ENCODE measurements at places on chromosomes 4 and X.

- no peak for DNase-seq
These were observed 523 bp upstream of the BTK start for GRCh38 chrX:101386542-101386885.

GRCh38 chrX:534804-535203 is 95.8 kb upstream of the SHOX start:
- no peak for DNase-seq

GRCh38 chr4:79578606-79579005 is 170.6 kb upstream of the GK2 start:
- no peak for DNase-seq

- DNase-seq, result no peak
These were observed 20.8 kb downstream of the ATP5ME start for GRCh38 chr4:653080-653821.

DNA sequence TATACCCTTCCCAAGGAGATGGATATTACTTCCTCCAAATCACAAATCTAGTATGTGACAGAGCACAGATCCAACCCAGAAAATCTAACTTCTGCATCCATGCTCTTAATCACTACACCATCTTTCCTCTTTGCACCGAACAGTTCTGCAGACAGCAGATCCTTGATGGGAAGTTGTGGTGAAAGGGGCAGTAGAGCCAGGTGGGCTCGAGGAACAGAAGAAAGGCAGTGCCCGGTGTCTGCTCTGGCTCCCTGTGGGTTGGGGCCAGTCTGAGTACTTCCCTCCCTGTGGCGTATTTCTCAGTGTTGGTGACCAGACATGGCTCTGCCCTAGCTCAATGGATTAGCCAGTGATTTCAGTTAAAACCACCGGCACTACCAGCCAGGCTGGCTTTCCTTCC is 15.3 kb downstream of the HOPX start:
- DNase-seq, result no peak

DNA sequence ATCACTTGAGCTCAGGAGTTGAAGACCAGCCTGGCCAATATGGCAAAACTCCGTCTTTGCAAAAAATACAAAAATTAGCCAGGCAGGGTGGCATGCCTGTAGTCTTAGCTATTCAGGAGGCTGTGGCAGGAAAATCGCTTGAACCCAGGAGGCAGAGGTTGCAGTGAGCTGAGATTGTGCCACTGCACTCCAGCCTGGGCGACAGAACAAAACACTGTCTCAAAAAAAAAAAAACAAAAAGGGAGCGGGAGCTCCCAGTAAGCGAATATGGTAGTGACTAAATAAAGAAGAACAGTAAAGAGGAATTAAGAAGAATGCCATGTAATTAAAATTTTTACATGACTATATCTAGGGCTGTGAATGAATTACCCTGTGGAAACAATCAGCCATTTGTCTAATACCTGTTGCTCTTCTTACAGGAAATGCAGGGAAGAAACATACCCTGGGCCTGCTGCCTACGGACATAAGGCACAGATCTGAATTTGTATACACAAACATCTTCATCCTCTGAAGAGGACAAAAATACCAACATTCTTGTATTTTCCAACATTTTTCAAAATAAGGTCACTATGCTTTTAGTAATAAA is 11.4 kb downstream of the WDFY3 start:
- no peak for DNase-seq

DNA sequence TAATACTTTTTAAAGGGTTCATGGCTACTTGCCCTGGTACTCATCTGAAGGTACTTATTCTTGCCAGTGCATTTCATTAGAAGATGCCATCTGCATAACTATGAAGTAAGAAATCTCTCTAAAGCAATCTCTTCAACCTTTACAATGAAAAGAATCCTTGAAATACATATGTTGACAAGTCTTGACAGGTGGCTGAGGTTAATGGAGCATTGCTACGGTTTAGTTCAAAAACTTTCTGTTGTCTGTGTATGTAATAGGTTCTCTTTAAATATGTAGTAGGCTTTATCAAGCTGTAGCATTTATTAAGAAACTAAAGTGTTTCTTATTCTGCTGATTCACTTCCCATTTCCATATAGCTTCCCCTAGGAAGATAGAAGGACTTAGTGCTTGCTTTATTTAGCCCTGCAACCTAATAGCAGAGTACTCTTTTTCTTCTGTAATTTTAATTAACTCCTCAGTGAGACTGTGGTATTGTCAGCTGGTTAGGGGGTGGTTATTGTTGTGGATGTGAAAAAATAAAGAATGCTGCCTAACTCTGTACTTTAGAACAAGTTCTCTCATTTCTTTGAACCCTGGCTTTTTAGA is 39.3 kb downstream of the SLAIN2 start:
- DNase-seq, result no peak

DNA sequence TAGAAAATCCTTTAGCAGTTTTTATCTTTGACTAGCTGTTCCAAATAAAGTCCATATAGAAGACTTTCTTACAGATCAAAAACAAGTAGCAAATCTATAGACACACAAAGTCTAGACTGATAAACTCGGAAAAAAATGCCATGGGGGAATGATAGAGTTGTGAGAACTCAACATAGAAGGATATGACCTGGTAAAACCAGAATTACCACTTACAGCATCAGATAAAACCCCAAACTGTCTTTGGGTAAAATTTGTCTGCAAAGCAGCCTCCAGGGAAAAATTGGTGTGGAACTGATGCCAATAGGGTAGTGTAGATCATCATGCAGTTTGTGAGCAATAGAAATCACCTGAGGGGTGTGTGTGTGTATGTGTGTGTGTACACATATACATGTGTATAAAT is 579.1 kb downstream of the SPOCK3 start:
- no peak for DNase-seq

DNA sequence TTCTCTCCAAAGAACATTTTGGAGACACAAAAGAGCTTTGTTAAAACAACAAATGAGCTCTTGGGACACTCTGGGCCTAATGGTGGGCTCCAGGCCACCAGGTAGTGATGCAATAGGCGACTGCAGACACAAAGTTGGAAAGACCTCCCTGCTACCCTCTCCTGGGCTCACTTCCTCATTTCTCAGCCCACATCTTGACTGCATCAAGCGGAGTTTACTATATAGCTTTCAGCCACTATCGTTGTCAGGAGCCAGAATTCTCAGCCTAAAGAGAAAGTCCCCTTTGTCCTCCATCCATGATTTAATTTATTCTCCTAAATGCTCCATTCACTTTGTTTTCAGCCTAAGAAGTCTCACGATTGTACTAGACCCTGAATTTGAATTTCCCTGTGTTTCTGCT is 114.9 kb downstream of the EFHC2 start:
- DNase-seq, result no peak

DNA sequence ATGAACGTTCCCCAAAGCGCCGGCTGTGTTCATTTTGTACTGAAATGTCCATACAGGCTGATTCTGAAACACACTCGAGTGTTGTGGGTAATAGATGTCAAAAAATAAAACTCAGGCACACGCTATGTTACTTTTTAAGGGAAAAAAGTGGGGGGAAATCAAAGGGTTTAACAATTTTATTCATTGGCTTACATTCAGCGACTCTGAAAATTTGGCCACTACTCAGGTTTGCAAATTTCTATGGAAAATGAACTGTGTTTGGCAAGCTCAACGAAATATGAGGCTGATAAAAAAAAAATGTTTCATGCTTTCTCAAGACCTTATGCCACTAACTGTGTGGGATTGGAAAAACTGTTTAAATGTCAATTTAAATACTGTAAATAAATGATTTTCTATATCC is 18.5 kb downstream of the AMELX start:
- no peak for DNase-seq

DNA sequence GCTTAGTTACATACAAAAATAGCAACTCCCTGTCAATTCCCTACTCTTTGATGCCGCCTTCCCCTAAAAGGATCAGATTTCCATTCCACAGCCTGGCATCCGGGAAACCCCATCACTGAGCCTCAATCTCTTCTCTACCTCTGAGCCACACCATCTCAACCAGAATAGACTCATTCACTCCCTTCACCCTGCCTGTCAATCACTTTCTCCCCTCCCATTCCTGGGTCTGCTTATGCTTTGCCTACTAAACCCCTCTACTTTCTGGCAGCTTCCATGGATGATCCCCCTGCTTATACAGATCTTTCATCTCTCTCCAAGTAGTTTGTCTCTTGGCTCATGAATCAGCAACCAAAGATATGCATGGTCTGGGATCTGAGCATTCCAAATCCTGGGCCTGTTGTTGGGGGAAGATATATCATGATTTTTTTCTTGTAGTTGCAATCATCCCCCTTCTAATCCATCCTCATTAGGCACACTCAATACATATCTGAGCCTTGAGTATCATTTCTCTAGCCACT is 2.6 kb downstream of the AMER1 start:
- no peak for DNase-seq

- DNase-seq, result no peak
These were observed 145.5 kb upstream of the MAMLD1 start for GRCh38 chrX:150217609-150218008.

- no peak for DNase-seq
These were observed 371.7 kb downstream of the BCOR start for GRCh38 chrX:39725928-39726619.

DNA sequence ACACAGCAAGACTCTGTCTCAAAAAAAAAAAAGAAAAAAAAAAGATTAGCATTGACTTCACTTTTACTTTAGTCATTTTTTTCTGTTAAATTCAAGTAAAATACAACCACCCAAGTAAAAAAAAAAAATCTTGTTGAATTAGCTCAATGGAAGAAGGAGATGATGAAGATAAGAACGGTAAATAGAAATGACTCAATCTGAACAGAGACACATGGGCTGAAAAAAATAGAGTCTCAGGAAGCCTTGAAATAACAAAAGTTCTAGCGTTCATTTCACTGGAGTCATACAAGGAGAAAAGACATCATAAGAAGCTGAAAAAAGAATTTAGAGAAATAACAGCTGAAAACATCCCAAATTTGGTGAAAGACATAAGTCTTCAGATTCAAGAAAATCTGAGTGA is 75.5 kb downstream of the CASP3 start:
- DNase-seq, result no peak

DNA sequence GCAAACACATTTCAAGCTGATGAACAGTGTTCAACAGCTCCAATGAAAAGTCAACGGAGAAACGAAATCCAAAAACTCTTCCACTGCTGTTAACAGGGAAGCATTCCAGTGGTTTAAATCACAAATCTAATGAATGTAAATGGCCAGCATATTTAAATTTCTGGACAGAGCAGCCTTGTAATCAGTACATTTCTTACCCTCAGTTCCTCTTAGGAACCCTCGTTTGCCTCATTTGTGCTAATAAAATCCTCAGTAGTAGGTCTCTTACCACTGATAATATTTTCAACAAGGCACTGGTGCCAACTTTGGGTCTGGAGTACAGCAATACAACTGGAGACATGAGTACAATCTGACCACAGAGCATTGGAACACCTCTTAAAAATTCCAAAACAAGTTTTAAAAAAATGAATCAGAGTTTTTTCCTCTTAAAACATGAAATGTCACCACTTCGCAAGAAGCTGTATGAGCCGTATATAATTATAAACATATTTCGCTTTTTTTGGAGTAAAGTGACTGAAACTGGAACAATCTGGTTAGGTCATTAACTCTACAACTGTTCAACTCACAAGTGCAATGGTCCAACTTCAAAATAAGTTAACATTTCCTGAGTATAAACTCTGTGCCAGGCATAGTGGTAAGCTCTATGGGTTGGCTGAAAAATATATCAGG is 211.2 kb downstream of the CPEB2 start:
- no peak for DNase-seq

Measured in left cardiac atrium (tissue), 4 donors.